ENCODE measurements at places on chromosomes 2 and 18. TPM values are rescaled to one million over a fixed set of nuclear protein-coding genes. Genes with fewer than 3 reads are reported as not detected.
A peak's percentile ranks its signal among the peaks of the same experiment; 100 is the strongest.

DNA sequence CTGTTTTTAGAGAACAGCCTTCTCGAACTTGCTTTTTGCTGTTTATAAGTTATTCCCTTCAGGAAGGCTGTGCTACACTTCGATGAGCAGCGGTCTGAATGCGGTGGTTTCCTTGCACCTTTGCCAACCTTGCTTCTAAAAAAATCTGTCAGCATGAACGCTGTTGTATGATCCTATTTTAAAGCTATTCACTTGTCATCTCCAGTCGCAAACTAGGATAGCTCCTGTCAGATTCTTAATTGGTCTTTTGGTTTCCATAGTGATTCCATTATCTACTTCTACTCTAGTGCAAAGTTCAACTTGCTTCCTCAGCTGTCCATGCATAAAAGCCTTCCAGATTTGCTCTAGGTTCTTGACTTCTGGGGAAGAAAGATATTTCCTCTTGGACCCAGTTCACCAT is 76.3 kb upstream of the GALNT3 start:
- DNase-seq = no peak

DNA sequence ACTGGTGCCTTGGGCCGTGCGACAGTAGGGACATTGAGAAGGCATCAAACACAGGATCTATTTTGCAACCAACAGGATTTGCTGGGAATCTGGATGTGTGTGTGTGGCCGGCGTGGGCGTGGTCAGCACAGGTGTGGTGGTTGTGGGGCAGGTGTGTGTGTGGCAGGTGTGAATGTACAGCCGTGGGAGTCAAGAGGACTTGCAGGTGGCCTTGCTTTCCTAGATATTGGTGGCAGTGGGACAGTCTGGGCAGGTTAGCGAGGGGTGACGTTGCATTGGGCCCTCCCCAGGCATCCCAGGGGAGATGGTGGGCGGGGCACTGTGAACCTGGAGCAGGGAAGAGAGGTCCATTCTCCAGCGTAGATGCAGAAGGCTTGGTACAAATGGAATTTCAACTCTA is 3.2 kb upstream of the LIMS2 start:
- no peak for DNase-seq

GRCh38 chr18:61556862-61557261 is 223.6 kb downstream of the CDH20 start:
- DNase-seq = no peak

- no peak for DNase-seq
These were observed 34.1 kb downstream of the ODC1 start for GRCh38 chr2:10413991-10414451.

DNA sequence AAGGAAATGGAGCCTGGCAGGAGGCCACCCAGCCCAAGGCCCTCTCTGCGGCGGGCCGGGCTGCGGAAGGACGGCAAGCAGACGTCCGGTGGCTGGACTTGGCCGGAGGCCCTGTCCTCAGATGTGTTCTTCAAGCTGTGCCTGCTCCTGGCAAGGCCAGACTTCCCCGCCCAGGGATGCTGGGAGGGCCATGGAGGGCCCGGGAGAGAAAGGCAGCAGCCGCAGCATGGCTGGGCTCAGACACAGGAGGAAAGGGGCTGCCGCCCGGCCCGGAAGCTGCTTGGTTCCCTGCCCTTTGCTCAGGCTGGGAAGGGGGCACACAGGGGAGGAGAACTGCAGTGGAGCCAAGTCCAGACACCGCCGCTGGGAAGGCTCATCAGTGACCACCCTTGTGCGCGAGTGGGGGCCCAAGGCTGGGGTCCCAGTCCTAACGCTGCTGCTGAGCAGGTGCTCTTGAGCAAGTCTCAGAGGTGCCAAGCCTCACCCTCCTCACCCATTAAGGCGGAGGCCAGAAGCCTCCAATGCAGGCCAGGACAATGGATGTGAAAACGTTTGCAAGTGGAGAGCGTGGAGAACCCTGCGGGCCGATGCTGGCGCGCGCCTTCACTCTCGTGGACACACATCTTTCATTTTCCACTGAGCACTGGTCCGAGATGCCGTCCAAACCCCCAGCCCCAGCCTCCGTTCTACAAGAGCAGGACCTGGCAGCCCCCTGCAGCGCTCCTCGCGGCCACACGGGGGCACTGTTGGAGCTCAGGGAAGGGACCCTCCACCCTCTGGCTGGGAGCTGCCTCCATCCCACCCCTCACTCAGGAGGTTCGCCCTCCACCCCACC is 7.9 kb downstream of the CROCC2 start:
- peak; percentile 80 for DNase-seq

DNA sequence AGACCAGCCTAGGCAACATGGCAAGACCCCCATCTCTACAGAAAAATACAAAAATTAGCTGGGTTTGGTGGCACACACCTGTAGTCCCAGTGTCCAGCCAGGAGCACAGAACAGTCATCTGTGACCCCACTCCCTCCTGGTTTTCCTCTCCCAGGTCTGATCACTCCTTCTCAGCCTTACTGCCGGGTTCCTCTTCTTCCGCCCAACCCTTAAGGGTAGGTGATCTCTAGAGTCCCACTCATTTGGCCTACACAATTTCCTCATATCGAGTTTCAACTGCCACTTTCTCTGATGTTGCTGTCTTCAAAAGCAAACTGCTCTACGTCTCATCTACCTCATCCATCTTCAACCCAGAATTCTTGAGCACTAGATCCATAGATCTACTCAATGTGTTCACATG is 13.4 kb upstream of the MAT2A start:
- DNase-seq = no peak

DNA sequence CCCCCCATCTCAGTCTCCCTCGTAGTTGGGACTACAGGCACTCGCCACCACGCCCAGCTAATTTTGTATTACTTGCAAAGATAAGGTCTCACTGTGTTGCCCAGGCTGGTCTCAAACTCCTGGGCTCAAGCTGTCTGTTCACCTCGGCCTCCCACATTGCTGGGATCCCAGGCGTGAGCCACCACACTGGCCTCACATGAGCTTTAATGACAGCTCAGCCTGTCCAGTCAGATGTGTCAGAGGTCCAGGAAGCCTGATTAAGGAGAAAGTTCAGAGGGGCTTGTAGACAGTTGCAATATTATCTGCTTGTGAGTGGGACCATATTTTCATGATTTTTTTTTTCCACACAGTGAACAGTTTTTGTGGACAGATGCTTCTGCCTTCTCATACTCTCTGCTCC is 82.0 kb downstream of the LIMS1 start:
- DNase-seq = no peak

- DNase-seq = no peak
These were observed 318.1 kb downstream of the PDE11A start for GRCh38 chr2:177754492-177754873.

GRCh38 chr2:73939419-73939818 is 12.7 kb downstream of the DGUOK start:
- no peak for DNase-seq

DNA sequence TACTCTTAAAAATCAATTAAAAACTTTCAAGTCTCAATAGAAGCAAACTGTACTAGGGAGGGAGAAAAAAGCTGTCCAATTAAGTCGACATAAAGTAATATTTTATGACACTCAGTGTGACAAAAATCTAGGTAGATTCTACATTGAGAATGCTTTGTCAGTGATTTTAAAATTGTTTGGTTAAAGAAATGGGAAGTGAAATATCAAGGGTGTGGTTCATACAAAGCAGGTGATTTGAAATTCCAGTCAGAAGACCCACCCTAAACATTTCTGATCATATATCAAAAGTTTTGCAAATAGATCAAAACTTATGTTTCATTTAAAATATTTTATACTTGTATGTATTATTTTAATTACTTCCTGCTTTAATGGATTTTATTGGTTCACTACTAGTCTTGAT is 338.9 kb upstream of the DCC start:
- DNase-seq = no peak

DNA sequence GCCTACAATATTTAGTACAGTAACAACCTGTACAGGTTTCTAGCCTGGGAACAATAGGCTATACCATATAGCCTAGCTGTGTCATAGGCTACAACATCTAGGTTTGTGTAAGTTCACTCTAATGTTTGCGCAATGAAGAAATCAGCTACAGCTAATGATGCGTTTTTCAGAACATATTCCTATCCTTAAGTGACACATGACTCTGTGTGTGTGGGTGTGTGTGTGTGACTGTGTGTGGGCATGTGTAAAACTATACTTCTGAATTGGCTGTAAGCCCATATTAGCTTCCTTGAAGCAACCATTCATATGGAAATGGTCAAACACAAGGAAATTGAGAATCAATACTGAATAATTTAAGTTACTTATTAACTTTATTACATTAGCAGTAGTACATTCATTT is 120.8 kb upstream of the SULT1C3 start:
- DNase-seq = no peak

DNA sequence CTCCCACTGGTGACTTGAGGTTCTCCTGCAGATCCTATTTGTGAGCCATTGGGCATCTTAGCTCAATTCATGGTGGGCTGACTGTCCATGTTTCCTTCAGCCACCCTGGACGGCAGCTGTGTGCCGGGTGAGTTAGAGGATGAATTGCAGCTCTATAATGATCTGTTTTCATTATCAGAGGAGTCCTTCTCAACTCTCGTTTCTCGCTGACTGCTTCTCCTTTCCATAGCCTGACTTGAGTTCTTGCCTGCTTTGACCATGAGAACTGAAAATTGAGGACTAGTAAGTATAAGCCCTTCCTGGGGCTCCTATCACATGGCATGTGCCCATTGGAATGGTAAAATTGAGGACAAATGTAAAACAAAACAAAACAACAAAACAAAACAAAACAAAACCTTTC is 121.8 kb downstream of the CDC42EP3 start:
- no peak for DNase-seq

- DNase-seq = no peak
These were observed 81.1 kb downstream of the SETBP1 start for GRCh38 chr18:44761812-44762211.

DNA sequence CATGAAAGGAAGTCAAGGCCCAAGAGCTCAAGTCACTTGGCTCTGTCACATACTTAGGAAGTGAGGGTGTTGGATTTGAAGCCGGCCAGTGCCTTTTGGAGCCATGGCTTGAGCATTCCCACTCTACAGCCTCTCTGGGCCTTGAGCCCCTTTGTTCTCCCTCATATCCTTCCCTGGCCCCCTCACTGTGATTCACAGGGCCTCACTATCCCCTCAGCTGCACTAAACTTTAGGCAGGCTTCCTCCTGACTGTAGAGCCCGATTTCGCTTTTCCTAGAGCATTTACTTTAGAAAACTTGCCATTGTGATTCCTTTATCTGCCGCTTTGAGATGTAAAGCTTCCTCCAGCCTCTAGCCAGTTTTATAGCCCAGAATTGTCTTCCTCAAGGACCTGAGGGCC is 107.6 kb downstream of the FBXO15 start:
- DNase-seq = no peak

DNA sequence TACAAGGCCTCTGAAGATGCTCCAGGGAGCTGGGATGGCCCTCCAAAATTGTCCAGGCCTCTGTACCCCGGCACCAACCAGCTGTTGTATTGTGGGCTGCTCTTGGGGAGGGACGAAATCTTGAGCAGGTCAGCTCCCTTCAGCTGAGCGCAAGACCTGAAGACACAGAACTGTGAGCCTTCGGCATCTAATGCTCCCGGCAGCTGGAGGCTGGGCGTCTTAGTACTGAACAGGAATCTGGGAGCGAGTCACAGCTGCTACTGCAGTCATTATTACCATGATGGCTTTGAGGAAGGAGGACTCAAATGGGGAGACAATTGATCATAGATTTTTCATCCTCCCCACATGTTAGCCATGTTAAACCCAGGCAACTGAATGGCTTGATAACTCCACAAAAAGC is 83.0 kb upstream of the LTBP1 start:
- no peak for DNase-seq

DNA sequence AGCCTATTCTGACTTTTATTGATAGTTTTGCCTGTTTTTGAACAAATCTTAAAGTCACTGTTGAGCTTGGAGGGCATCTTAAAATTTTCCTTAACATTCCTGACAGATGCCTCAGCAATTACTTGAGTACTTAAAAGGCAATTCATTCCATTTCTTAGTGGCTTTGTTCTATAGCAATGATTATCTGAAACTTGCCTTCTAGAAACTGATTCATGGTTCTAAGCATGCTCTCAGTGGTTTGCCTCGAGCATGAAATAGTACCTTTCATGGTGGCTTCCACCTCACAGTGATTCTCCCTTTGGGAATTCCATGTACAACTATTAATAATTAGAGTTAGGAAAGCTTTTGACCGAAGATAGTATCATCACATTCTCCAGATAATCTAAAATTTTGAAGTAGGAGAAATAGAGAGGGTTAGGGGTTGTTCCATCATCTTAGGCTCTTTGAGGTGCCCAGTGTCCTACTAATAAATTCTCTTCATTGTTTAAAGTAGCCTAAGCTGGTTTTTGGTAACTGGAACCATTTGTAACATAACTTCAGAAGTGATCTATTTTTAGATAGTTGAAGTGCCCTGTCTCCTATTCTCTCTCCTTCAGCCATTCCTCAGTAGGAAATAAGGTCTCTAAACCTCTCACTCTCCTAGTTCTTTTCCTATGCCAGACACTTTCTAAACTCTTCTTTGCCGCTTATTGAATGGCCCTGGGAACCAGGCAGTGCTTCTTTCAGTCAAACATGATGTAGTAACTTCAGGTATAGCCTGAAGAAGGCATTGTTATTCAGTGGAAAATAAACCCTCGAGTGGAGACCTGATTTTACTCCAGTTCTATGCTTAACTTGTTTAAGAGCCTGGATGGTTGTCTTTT is 156.1 kb downstream of the HAUS1 start:
- DNase-seq = no peak

GRCh38 chr2:56613920-56614319 is 430.1 kb downstream of the CCDC85A start:
- DNase-seq = no peak

GRCh38 chr2:213247566-213247965 is 36.7 kb upstream of the SPAG16 start:
- no peak for DNase-seq

DNA sequence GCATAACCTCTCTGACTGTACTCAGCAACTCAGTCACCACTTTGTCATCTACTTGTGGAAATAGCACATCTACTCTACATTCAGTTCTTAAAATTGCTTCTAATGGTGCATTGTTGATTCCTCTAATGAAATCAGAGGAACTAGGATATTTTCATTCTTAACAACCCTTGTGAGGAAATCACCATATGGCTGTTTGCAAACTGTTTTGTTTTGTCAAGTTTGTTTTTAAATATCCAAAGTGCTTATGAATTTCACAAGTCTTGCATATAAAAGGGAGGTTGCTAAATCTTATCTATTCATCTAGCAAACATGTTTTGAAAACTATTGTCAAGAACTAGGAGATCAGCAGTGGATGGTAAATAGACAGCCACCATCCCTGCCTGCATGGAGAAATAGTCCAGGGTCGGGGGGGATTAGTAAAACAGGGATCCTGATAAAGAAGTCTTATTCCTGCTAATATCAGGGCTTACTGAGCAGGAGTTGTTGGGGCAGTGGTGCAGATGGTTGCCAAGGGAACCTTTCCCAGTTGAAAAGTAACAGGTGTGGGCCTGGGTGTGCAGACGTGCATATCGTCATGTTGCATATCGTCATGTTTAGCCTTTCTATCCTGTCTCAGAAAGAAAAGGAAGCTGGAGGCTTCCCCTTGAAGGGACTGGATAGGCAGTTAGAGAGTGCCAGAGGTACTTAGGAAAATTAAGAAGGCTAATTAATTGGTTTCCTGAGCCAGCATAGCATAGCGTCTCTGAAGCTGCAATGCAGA is 7.5 kb upstream of the MYO3B start:
- no peak for DNase-seq

The SLC35F6 gene
- total RNA-seq = 51.2 TPM

The CIB4 gene
- not detected for total RNA-seq

The LIPT1 gene
- total RNA-seq = 2.7 TPM

The TGFA gene
- 3.0 TPM for total RNA-seq

The STON1 gene
- 57.0 TPM for total RNA-seq

The ANKRD30BL gene
- total RNA-seq = not detected
